Endothelial cell (in vitro differentiated cells): ENCODE measurements at places on chromosomes 7 and 10. TPM values are rescaled to one million over a fixed set of nuclear protein-coding genes. Genes with fewer than 3 reads are reported as not detected.

DNA sequence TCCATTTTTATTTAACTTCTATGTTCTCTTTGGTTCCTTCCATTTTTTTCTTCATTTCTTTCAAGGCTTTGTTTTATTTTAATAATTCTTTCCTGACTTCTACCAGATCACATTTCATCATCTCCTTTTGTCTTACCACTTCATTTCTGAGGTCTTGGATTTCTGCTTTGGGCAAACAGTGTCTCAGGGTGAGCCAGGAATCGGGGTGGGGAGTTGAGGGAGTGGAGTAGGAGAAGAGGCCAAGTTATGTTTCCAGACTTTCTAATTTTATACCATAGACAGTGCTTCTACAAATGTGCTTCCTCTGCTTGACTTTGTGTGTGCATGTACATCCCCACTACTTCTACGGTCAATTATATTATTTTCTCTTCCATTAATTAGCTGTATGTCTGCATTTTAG, 112.1 kb downstream of the PRKG1 start:
- H3K27ac ChIP-seq, result no peak overlapping the region
- H3K27me3 ChIP-seq, result no peaks in the 10 kb centered on the region
- no peak for DNase-seq
- no peaks in the 10 kb centered on the region for H3K36me3 ChIP-seq
- no peak overlapping the region for H3K4me3 ChIP-seq

PAX4 gene
- 0.33 TPM for total RNA-seq

- peaks cover 12% of the 10 kb centered on the region for H3K4me1 ChIP-seq
- H3K27me3 ChIP-seq, result peaks cover 43% of the 10 kb centered on the region
- no peak overlapping the region for H3K27ac ChIP-seq
- peak overlapping the region; percentile 78 for H3K4me3 ChIP-seq
- H3K36me3 ChIP-seq, result peaks cover 5% of the 10 kb centered on the region
- DNase-seq, result peak; percentile 31
Measured at GRCh38 chr10:104640339-104641186, 527 bp upstream of the SORCS3 start.

- H3K36me3 ChIP-seq, result no peaks in the 10 kb centered on the region
- no peak overlapping the region for H3K4me3 ChIP-seq
- H3K4me1 ChIP-seq, result peaks cover 3% of the 10 kb centered on the region
- no peaks in the 10 kb centered on the region for H3K27me3 ChIP-seq
- DNase-seq, result no peak
Measured at GRCh38 chr7:155011086-155011485, 8.2 kb upstream of the PAXIP1 start.

GALNT17 gene
- 0.38 TPM for total RNA-seq

- H3K36me3 ChIP-seq, result no peaks in the 10 kb centered on the region
- H3K27ac ChIP-seq, result no peak overlapping the region
Measured at GRCh38 chr7:90692947-90693346, 96.8 kb downstream of the CDK14 start.

- peaks cover 15% of the 10 kb centered on the region for H3K4me1 ChIP-seq
- H3K4me3 ChIP-seq, result no peak overlapping the region
- no peak for DNase-seq
- no peak overlapping the region for H3K27ac ChIP-seq
- H3K27me3 ChIP-seq, result no peaks in the 10 kb centered on the region
Measured at GRCh38 chr7:144908324-144908723, 72.5 kb upstream of the TPK1 start.

- H3K27ac ChIP-seq, result no peak overlapping the region
- no peaks in the 10 kb centered on the region for H3K36me3 ChIP-seq
- H3K27me3 ChIP-seq, result no peaks in the 10 kb centered on the region
- no peak for DNase-seq
- H3K4me3 ChIP-seq, result no peak overlapping the region
Measured at GRCh38 chr7:28573059-28573553, 160.8 kb downstream of the CREB5 start.

DNA sequence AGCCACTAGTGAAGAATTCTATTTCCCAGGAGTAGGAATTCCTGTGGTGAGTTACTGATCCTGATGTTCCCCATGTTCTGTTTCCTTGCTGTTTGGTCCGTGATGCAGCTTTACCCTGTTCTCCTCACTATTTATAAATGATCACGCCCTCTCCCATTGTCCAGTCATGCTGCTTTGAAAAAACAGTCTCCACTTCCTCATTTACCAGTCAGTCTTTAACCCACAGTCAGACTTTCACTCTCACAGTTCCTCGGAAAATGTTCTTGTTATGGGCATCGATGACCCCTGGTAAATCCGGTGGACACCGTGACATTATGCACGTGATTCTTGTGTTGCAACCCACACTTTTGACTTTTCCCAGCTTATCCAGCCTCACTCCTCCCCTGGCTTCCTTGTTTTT, 14.4 kb downstream of the SCIN start:
- H3K27ac ChIP-seq, result no peak overlapping the region
- DNase-seq, result no peak
- H3K4me1 ChIP-seq, result peaks cover 4% of the 10 kb centered on the region
- H3K4me3 ChIP-seq, result no peak overlapping the region

- no peak overlapping the region for H3K27ac ChIP-seq
- peaks cover 4% of the 10 kb centered on the region for H3K27me3 ChIP-seq
- peaks cover 10% of the 10 kb centered on the region for H3K36me3 ChIP-seq
- DNase-seq, result no peak
- no peaks in the 10 kb centered on the region for H3K4me1 ChIP-seq
Measured at GRCh38 chr10:6386960-6387359, 184.2 kb downstream of the PFKFB3 start.

- no peak overlapping the region for H3K27ac ChIP-seq
- H3K4me3 ChIP-seq, result no peak overlapping the region
- no peaks in the 10 kb centered on the region for H3K4me1 ChIP-seq
- DNase-seq, result no peak
- no peaks in the 10 kb centered on the region for H3K36me3 ChIP-seq
Measured at GRCh38 chr7:80026766-80027165, 107.9 kb upstream of the GNAI1 start.

DNA sequence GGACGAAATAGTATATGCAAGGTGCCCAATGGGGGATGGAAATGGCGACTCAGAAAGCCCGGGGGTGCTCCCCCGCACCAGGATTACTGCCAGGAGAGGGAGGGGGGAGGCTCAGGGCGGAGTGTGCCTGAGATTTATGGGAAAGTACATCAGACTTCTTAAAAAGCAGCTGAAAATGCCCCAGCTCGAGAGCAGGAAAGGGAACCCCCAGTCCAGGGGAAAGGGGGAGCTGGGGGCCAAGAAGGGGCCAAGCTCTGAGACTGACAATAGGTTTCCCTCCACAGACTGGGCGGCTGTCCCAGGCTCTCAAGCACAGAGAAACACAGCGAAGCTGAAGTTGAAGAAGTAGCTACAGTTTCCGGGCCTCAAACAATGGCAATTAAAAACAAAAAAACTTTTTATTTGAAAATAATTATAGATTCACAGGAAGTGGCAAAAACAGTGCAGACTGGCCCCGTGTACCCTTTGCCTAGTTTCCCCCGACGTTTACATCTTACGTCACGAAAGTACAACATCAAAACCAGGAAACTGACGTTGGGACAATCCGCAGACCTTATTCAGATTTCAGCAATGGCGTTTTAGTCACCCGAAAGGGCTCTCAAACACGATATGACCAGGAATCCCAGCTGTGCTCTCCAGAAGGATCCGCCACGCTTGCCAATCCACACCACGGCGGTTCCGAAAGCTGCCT, 83.9 kb upstream of the FGFR2 start:
- no peak for DNase-seq
- H3K27ac ChIP-seq, result no peak overlapping the region
- no peak overlapping the region for H3K4me3 ChIP-seq
- peaks cover 4% of the 10 kb centered on the region for H3K36me3 ChIP-seq
